ENCODE measurements at places on chromosomes 4 and X.

DNA sequence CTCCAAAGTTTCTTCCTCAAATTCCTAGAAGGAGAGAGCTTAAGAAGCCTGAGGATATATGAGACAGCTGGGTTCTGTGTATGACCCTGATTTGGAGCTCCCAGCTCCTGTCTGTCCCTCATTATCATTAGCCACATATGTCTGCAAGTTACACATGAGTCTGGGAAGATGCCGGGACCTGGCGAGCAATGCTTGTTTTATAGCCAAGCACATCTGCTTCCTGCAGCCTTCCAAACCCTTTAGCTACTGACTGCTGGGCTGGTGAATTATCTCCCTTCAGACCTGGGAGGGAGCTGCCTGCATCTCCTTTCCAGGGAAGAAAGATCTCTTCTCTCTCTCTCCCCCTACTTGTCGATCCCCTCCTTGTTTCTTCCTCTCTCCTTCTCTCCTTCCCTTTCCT is 556.7 kb upstream of the BOD1L1 start:
- H3K4me1 ChIP-seq: no peaks in the 10 kb centered on the region
- H3K27ac ChIP-seq: no peak overlapping the region
- no peaks in the 10 kb centered on the region for H3K27me3 ChIP-seq
- no peak overlapping the region for H3K4me3 ChIP-seq

GRCh38 chr4:13461191-13461905 is 22.8 kb downstream of the RAB28 start:
- H3K4me3 ChIP-seq: no peak overlapping the region
- H3K27me3 ChIP-seq: no peaks in the 10 kb centered on the region
- H3K27ac ChIP-seq: no peak overlapping the region
- H3K36me3 ChIP-seq: peaks cover 30% of the 10 kb centered on the region
- no peaks in the 10 kb centered on the region for H3K4me1 ChIP-seq

DNA sequence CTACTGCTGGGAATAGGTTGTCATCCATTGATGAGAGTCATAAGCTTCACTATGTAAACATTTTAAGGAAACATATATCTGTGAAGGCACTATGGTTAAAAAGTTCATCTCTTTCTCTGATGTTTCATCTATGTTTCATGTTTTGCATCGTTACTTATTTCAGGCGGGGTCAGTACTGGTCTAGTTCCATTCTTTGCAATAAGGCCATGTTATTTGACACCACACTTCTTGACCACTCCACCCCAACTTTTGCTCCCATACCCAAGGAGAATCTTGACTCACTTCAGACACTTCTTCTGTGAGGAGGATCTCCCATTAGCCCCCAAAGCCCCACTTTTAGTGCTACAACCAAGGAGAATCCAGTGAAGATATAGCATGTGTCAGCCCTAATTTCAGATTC is 119.4 kb downstream of the GRIA3 start:
- H3K4me1 ChIP-seq: no peaks in the 10 kb centered on the region
- no peak for DNase-seq
- H3K27ac ChIP-seq: no peak overlapping the region
- H3K36me3 ChIP-seq: no peaks in the 10 kb centered on the region
- H3K27me3 ChIP-seq: no peaks in the 10 kb centered on the region

DNA sequence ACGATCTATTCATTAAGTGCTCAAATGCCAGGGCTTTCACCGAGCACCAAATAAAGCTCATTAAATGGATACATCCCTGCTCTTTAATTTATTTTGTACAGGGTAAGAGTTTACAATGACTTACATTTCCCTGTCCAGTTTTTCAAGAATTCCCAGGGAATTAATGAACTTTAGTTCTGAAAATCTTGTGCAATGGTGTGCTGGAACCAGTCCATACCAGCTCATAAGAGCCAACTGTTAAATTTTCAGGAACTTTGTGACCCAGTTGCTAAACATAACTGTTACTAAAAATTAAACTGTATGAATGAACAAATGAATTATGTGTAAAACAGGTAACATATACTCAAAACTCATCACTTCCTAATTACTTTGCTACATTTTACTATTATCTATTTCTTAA is 191.7 kb upstream of the RASGEF1B start:
- no peak for DNase-seq
- H3K4me3 ChIP-seq: no peak overlapping the region
- H3K4me1 ChIP-seq: no peaks in the 10 kb centered on the region
- no peaks in the 10 kb centered on the region for H3K27me3 ChIP-seq
- H3K36me3 ChIP-seq: no peaks in the 10 kb centered on the region
- H3K27ac ChIP-seq: no peak overlapping the region

GRCh38 chrX:118254611-118255010 is 91.3 kb upstream of the WDR44 start:
- H3K27me3 ChIP-seq: peaks cover 2% of the 10 kb centered on the region
- peak; percentile 46 for DNase-seq
- no peak overlapping the region for H3K4me3 ChIP-seq
- no peaks in the 10 kb centered on the region for H3K36me3 ChIP-seq
- no peaks in the 10 kb centered on the region for H3K4me1 ChIP-seq
- H3K27ac ChIP-seq: no peak overlapping the region

- no peak overlapping the region for H3K27ac ChIP-seq
- no peaks in the 10 kb centered on the region for H3K4me1 ChIP-seq
- no peaks in the 10 kb centered on the region for H3K27me3 ChIP-seq
- DNase-seq: no peak
- H3K36me3 ChIP-seq: no peaks in the 10 kb centered on the region
Observed at GRCh38 chr4:11348449-11349088, 80.1 kb downstream of the HS3ST1 start.

Measured in activated CD4-positive, alpha-beta T cell treated with anti-CD3 and anti-CD28 coated beads, Interleukin-2, amount 10 ng/mL, durations not matched to agents 7 days and 5 days (primary cell).